Motor neuron (in vitro differentiated cells): ENCODE measurements at places on chromosomes 7 and 10. TPM values are rescaled to one million over a fixed set of nuclear protein-coding genes. Genes with fewer than 3 reads are reported as not detected.

Gene DGKB
- total RNA-seq = 10.9 and 11.9 TPM in 2 replicates

Gene PHKG1
- total RNA-seq = 1.8 and 2.1 TPM in 2 replicates

Gene RASSF4
- total RNA-seq = 23.2 and 29.5 TPM in 2 replicates

Gene OR2A5
- 0.09 and 0.21 TPM in 2 replicates for total RNA-seq

Gene NAT16
- 2.2 and 3.7 TPM in 2 replicates for total RNA-seq

Gene STOX1
- 1.4 and 1.5 TPM in 2 replicates for total RNA-seq

Gene EGFR
- total RNA-seq = 0.81 and 1.2 TPM in 2 replicates
